Upper lobe of left lung (tissue), 6 donors: ENCODE measurements at places on chromosomes 16 and 17. TPM values are rescaled to one million over a fixed set of nuclear protein-coding genes. Genes with fewer than 3 reads are reported as not detected.
A peak's percentile ranks its signal among the peaks of the same experiment; 100 is the strongest.

- no peak overlapping the region for H3K27ac ChIP-seq
- no peaks in the 10 kb centered on the region for H3K4me1 ChIP-seq
- no peaks in the 10 kb centered on the region for H3K27me3 ChIP-seq
Measured at GRCh38 chr16:51180719-51181502, 29.8 kb upstream of the SALL1 start.

DNA sequence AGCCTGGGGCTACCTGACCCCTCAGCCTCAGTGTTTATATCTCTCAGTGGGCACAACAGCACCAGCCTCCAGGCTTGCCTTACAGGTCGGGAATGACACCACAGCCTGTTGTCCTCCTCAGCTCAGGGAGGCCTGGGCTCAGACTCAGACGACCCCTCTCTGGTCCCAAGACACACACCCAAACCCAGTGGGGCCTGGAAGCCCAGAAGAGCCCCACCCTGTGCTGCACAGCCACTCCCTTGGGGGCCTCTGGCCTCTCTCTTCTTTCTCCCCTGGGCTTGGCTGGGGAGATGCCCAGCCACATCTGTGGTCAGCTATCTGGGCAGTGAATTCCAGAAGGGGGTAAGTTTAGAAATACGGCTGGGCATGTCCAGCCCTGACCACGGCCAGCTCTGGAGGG lies 2.4 kb downstream of the NATD1 start:
- peaks cover 20% of the 10 kb centered on the region for H3K4me1 ChIP-seq
- peak overlapping the region; percentile 11 for H3K27ac ChIP-seq
- H3K27me3 ChIP-seq = no peaks in the 10 kb centered on the region
- no peak overlapping the region for H3K4me3 ChIP-seq
- no peaks in the 10 kb centered on the region for H3K36me3 ChIP-seq
- DNase-seq = no peak

Gene CHD9NB
- 11.7 TPM for total RNA-seq

Gene TMEM231
- total RNA-seq = 11.4 TPM
